ENCODE measurements at places on chromosomes 2 and 18.

DNA sequence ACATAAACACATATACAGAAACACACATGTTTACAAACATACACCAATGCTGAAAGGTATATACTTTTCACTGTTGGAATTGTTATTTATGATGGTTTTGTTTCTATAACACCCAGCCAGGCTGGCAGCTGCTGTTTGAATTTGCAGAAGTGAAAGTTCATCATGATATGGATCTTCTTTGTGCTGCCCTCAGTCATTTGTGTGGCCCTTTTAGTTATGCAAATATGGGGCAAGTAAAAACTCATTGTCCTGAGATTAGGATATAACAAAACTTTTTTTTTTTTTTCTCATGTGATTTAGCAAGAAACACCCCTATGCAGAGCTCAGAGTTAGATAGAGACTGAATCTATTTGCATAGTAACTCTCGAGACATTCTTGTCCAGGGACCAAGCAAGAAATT, 714.1 kb downstream of the KCNJ3 start:
- no peak for DNase-seq

DNA sequence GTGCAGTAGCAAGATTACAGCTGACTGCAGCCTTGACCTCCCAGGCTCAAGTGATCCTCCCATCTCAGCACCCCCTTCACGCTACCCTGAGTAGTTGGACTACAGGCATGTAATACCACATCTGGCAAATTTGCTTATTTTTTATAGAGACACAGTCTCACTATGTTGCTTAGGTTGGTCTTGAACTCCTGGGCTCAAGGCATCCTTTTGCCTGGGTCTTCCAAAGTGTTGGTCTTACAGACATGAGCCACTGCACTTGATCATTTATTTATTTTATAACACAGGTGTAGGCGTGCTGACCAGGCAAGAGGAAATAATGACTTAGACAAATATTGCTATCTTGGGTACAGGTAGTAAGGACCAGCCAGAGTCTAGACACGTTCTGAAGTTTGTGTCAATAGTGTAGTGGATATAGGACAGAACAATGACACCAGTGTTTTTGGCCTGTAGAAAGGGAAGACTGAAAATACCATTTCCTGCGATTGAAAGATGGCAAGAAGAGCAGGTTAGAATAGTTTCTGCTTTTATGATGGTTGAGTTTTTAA, 71.0 kb upstream of the THUMPD2 start:
- no peak for DNase-seq

- no peak for DNase-seq
Measured at GRCh38 chr18:56569416-56569815, 69.0 kb downstream of the TXNL1 start.

GRCh38 chr2:101349893-101350662, 37.2 kb downstream of the CREG2 start:
- no peak for DNase-seq

DNA sequence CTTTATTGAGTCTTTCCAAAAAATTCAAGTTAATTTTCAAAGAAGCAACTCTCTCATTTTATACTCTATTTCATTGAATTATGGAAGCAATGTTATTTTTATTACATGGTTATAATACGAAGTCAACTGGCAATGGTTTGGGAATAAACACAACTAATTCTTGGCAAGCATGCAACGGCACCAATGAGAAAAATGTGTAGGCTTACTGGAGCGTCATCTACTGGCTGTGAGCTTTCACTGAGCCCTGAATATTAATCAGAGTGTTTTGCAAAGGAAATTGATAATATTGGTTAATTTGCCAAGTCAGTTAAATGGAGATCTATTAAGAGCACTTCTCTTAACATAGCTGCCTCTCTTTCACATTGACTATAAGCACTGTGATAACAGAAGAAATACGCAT, 163.9 kb downstream of the IKZF2 start:
- DNase-seq, result no peak

GRCh38 chr18:54713386-54713785, 114.9 kb upstream of the RAB27B start:
- peak; percentile 86 for DNase-seq
